ENCODE measurements at places on chromosomes 2 and 18. TPM values are rescaled to one million over a fixed set of nuclear protein-coding genes. Genes with fewer than 3 reads are reported as not detected.

Gene ZSWIM2
- not detected for total RNA-seq

Gene PEX13
- 30.0 TPM for total RNA-seq

Gene TYMS
- total RNA-seq, result 28.6 TPM

Gene FOXD4L1
- total RNA-seq, result not detected

Gene RAB6C
- total RNA-seq, result 0.21 TPM

Gene SCTR
- total RNA-seq, result not detected

Gene MSTN
- total RNA-seq, result not detected

Gene HAAO
- total RNA-seq, result 18.5 TPM

Gene PDCD1
- total RNA-seq, result not detected

Gene SPDYA
- total RNA-seq, result 7.3 TPM

Gene PLCD4
- total RNA-seq, result 2.4 TPM

Gene DYTN
- not detected for total RNA-seq

Gene CCDC74A
- 11.2 TPM for total RNA-seq

Gene PLEK
- total RNA-seq, result 4.9 TPM

Gene FOXI3
- 0.14 TPM for total RNA-seq

Gene RNU2-63P
- total RNA-seq, result not detected

Gene REEP1
- total RNA-seq, result 10.6 TPM

Gene LRRC30
- total RNA-seq, result not detected

Gene SERPINB10
- total RNA-seq, result not detected

Gene SULT1C2
- total RNA-seq, result not detected

Gene KYNU
- 2.1 TPM for total RNA-seq

Gene INO80D
- total RNA-seq, result 18.8 TPM

Gene ORC2
- total RNA-seq, result 53.3 TPM

Gene KLHL41
- total RNA-seq, result 0.77 TPM

Gene EFR3B
- under 0.01 TPM for total RNA-seq

Gene DSG3
- total RNA-seq, result not detected

Gene TNS1
- 1,338 TPM for total RNA-seq

Gene ABHD1
- total RNA-seq, result not detected

Gene CYP27C1
- 1.2 TPM for total RNA-seq

Gene CNTNAP5
- not detected for total RNA-seq

Gene CAMKMT
- total RNA-seq, result 18.8 TPM

Gene ERBB4
- total RNA-seq, result 0.26 TPM

Gene RTTN
- 58.1 TPM for total RNA-seq

Gene SERPINB7
- not detected for total RNA-seq

Gene GPR39
- total RNA-seq, result 53.2 TPM

Gene BCL2
- 17.9 TPM for total RNA-seq

Gene ST8SIA3
- total RNA-seq, result not detected

Gene PAIP2B
- 6.2 TPM for total RNA-seq
